ENCODE measurements at places on chromosomes 5 and 9. TPM values are rescaled to one million over a fixed set of nuclear protein-coding genes. Genes with fewer than 3 reads are reported as not detected.
A peak's percentile ranks its signal among the peaks of the same experiment; 100 is the strongest.

Gene PCDHGA6
- 0.47 TPM for total RNA-seq

Gene FOXD4L4
- total RNA-seq, result 0.09 TPM

Gene PCDHB10
- 0.19 TPM for total RNA-seq

Gene FGF1
- total RNA-seq, result 0.99 TPM

- no peak for DNase-seq
- no peaks in the 10 kb centered on the region for H3K4me1 ChIP-seq
- no peak overlapping the region for H3K27ac ChIP-seq
- no peaks in the 10 kb centered on the region for H3K27me3 ChIP-seq
- no peaks in the 10 kb centered on the region for H3K36me3 ChIP-seq
Observed at GRCh38 chr9:89686126-89686525, 81.3 kb downstream of the GADD45G start.

- H3K36me3 ChIP-seq, result no peaks in the 10 kb centered on the region
- no peak within 1 kb of the TSS for H3K27ac ChIP-seq
- H3K4me1 ChIP-seq, result peaks cover 10% of the 10 kb centered on the region
- H3K27me3 ChIP-seq, result peaks cover 72% of the 10 kb centered on the region
Observed at GRCh38 chr9:137227054-137227852, at the start of gene RNF224. Gene RNF224 (plus strand): TSS chr9:137227502. CDS start chr9:137228336, 834 bp downstream.

DNA sequence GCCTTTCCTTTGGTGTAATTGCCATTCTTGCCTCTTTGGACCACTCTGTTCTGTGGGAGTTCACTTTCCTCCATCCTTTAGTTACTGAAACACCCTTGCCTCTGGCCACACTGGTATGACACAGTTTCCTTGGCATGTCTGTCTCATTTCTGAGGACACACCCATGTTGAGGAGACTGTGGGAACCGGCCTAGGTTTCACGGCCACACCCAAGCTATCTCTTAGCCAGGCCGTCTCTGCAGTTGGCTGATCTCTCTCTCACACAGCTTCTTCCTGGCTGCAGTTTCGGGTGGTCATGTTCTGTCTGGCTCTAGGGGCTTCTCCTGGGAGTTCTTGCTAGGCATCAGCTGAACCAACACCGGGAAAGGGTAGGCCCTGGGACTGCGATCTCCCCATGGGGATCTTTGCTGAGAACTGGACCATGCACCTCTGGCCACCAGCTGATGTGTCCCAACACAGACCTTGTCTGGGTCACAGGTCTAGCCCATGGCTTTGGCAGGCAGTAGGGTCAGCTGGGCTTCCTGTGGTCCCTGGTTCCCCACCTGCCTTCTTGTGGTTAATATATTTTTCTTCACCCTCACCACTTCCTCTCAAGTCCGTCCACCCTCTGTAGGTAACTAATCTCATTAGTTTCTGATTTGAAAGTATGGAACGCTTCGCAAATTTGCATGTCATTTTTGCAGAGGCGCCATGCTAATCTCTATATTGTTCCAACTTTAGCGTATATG lies 24.9 kb downstream of the ARHGEF37 start:
- H3K4me3 ChIP-seq, result no peak overlapping the region
- no peaks in the 10 kb centered on the region for H3K4me1 ChIP-seq
- H3K27me3 ChIP-seq, result no peaks in the 10 kb centered on the region

DNA sequence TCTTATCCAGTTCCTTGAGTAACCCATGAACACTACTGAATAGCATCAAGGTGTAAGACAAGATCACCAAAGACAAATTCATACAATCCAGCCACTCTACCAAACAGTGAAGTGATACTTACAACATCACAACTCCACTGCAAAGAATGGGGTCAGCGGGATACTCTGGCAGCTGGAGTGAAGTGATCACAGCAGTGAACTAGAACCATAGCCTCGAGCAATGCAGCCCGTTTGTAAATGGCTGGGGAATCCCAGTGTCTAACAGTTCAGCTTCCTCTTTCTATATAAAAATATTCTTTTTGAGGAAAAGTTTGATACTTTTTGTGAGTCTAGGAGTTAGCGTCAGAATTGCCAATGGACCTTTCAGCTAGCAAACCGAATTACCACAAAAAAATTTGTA lies 515.2 kb downstream of the ZNF608 start:
- DNase-seq, result no peak
- no peaks in the 10 kb centered on the region for H3K4me1 ChIP-seq
- no peaks in the 10 kb centered on the region for H3K27me3 ChIP-seq
- no peak overlapping the region for H3K4me3 ChIP-seq

DNA sequence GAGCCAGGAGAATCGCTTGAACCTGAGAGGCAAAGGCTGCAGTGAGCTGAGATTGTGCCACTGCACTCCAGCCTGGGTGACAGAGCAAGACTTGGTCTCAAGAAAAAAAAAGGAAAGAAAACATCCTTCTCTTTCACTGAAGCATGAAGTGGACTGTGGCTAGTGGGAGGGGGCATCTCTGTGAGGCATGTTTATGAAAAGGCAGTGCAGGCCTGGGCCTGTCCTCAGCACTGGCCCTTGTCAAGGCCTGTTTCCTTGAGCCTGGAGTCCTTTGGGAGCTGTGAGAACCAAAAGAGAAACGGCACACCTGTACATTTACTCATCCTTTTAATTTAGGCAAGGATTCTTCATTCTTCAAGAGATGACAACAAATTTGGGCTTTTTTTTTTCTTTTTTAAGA lies 18.3 kb upstream of the FUBP3 start:
- H3K36me3 ChIP-seq, result no peaks in the 10 kb centered on the region
- H3K27ac ChIP-seq, result no peak overlapping the region
- DNase-seq, result no peak
- H3K27me3 ChIP-seq, result peaks cover 2% of the 10 kb centered on the region
- H3K4me3 ChIP-seq, result no peak overlapping the region

DNA sequence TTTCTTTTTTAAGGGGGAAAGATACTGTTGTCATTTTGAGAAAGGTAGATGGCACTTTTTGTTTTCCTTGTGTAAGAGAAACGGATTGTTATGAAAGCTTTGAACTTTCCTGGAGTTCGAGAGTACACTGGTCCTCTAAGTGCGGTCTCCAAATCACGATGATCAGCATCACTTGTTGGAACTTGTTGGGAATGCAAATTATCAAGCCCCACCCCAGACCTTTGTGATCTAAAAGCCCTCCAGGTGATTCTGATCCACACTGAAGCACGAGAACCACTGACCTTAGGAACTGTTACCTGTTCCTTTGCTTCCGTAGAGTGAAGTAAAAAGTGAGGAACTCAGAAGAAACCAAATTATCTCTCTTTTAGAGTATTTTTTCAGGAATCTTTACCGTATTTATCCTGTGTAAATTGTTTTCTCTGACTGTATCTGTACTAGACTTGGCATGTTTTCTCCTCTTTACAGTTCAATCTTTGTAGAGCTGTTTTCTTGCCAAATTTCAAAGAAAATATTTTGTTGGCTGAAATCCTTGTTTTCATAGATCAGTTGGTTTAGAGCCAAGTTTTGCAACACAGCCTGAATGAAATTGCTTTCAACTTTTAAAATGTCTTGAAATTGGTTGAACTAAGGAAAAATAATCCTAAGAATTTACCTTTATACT lies 4.0 kb downstream of the MAT2B start:
- H3K27ac ChIP-seq, result peak overlapping the region; percentile 64
- H3K4me3 ChIP-seq, result no peak overlapping the region
- H3K4me1 ChIP-seq, result peaks cover 8% of the 10 kb centered on the region
- no peak for DNase-seq
- H3K36me3 ChIP-seq, result peaks cover 24% of the 10 kb centered on the region

All from thymus (tissue), 14 donors.